ENCODE measurements at places on chromosomes 1 and 21.
A peak's percentile ranks its signal among the peaks of the same experiment; 100 is the strongest.

DNA sequence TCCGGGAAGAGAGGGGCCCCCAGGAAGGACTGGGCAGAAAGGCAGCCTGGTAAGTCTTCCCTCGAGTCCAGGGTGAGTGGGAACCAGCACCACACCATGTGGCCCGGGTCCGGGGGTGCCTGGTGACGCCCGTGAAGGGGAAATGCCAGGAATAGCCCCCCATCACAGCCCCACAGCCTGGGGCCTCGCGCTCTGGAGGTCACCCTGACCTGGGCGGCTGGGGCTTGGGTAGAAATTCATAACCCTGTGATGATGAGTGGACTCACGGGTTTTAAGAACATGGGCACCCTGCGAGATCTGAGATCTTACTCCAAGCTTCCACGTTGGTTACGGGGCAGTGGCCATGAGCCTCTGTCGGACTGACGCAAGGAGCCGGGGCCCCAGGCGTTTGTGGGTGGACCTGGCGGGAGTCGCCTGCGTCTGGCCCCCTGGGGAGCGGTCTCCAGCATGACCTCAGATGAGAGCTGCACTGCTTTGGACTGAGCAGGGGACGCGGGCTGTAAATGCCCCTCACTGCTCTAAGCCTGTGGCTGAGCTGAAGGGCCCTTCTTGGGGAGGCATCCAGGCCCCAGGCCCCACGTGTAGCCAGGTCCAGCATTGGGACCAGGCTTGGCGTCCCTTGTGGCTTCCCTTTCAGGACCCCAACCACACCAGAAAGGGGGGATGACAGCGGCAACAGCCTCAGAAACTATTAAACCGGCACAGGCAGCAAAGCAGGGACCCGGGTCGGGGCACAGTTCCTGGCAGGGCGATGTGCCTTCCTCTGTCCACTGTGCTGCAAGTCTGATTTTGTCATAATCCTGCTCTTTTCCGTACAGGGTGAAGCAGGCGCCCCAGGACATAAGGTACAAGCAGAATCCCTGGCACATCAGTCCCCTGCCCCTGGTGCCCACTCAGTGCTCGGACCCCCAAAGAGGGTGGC, 60.0 kb downstream of the SLC19A1 start:
- DNase-seq, result no peak

DNA sequence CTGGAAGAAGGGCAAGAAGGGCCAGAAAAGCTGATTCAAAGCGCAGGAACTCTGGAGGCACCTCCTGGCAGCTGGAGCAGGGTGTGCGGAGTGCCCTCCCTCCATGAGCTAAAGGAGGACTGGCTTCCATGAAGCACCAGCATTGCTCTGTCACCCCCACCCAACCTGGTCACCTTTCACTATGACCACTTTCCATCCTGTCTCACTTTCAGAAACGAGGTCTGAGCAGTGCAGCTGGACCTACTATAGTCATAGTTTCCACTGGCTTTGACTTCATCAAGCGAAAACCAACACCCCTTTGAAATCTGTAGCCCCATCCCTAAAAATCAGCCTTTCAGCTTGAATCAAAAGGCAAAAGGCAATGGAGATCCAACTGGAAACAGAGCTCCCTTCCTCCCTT, 84.8 kb upstream of the CACNA1E start:
- DNase-seq, result no peak

- no peak for DNase-seq
These were observed 40.2 kb downstream of the TTLL7 start for GRCh38 chr1:83958704-83959103.

DNA sequence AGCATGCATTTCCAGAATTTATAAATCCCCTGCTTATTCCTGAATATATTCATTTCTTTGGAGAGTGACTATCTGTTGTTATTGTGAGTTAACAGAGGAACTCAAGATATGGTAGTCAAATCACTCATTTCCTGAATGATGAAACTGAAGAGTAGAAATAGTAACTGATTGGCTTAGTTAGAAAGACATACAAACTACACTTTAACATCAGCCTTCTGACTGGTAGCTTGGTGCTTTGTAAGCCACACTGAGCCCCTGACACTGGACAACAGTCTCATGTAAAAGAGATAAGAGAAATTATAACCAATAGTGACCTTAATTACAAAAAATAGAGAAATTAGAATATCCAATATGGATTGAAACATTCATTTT, 4.8 kb downstream of the GBP7 start:
- DNase-seq, result no peak

DNA sequence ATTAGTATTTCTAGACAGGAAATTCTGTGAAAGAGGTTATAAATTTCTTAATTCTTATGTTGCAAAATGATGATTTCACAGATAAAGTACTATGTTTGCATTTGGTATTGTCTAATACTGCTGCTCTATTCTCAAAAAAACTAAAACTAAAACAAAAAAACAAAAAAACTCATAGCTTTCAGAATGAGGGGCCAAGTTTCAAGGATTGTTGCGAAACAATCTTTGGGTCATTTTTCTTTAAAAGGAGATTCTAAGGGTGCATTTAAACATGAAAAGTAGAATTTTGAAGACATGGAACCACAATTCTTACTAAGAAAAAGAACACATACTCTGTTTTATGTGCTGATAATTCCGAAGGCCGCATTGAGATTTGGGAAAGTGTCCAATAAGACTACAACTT, 645.1 kb downstream of the ADGRL2 start:
- DNase-seq, result no peak

GRCh38 chr1:232239998-232240397, 389.9 kb downstream of the SIPA1L2 start:
- no peak for DNase-seq

- no peak for DNase-seq
These were observed 167.9 kb downstream of the ASTN1 start for GRCh38 chr1:176996456-176997090.

GRCh38 chr1:115331558-115332331, 6.3 kb downstream of the NGF start:
- no peak for DNase-seq

DNA sequence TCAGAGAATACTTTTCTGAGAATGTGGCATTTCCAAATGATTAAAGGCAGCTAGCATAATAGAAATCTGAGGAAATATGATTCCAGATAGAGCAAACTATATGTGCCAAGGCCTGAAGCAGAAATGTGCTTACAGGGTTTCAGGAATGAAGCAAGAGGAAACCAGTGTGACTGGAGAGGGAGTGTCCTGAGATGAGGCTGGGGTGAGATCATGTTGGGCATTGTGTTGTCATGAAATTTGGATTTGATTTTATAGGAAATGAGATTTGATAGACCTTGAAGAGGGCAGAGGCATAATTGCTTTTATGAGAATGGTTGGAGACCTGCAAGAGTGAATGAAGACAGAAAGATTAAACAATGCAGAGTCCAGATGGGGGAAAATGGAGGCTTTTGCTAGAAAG, 338.1 kb upstream of the SNX7 start:
- DNase-seq, result no peak

GRCh38 chr1:165403835-165404482, 41.0 kb downstream of the RXRG start:
- peak; percentile 37 for DNase-seq

DNA sequence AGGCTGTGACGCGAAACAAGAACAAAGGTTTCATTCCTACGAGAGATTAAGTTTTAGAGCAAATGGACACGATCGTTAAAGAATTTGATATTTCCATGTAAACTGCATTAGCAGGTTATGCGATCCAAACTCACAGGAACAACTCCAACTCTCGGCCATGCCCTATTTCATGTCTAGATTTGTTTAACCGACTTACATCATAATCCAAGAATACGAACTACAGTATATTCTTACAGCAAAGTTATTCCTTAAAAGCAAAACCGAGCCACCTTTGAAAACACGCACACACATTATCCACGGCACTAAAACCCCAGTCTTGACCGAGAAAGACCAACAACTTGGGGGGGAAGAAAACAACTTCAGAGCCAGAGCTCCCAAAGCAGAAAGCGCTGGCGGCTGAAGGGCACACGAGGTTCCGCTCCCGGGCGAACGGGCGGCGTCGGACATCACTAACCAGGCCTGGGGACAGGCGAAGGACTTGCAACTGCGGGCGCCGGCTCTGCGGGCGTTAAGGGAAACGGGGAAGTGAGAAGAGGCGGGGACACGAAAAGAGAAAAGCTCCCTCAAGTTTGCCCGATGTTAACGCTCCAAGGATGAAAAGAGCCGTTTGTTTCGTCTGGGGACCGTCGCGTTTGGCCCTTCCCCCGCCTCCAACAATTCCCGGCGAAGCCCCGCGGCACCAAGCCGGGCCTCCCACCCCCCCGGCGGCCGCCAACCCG, 690 bp downstream of the B3GALNT2 start:
- no peak for DNase-seq

DNA sequence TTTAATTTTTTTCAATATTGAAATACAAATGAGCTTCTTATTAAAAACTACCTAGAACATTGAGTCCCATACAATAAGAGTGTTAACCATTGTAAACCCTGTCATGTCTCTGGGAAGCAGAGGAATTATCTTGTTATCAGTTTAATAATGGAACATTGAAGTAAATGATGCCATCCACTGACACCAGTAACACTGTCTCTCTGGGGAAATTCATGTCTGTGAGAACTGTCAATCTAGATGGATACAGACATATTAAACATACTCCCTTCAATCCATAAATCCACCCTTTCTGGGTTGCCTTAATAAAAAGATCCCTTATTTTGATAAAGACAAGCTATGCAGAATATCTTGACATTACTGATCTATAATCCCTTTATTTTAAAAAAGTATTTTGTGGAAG, 503.2 kb downstream of the DPYD start:
- DNase-seq, result no peak

GRCh38 chr1:30047576-30047975, 675.8 kb downstream of the MATN1 start:
- no peak for DNase-seq

DNA sequence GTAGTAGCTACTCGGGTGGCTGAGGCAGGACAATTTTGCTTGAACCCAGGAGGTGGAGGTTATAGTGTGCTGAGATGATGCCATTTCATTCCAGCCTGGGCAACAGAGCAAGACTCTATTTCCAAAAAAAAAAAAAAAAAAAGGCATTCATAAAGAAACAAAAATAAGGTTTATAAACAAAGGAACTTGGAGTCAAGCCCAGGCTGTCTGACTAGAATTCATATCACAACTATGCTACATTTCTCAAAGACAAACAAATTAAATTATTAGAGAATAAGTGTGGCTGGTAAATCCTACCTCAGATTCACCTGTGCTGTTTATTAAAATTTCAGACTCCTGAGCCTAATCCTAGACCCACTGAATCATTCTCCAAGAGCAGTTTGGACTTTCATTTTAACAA, 4.2 kb downstream of the GCLM start:
- DNase-seq, result no peak

- DNase-seq, result no peak
These were observed 16.2 kb downstream of the CD247 start for GRCh38 chr1:167502192-167502551.

- DNase-seq, result no peak
These were observed 56.8 kb upstream of the ERRFI1 start for GRCh38 chr1:8082945-8083344.

- peak; percentile 71 for DNase-seq
These were observed at the start of gene PLXNA2 for GRCh38 chr1:208243967-208244916. PLXNA2 (minus strand) TSS chr1:208244384; CDS start chr1:208217922, 26,462 bp downstream.

- no peak for DNase-seq
These were observed 497.8 kb upstream of the ADAMTS5 start for GRCh38 chr21:27464648-27465047.

DNA sequence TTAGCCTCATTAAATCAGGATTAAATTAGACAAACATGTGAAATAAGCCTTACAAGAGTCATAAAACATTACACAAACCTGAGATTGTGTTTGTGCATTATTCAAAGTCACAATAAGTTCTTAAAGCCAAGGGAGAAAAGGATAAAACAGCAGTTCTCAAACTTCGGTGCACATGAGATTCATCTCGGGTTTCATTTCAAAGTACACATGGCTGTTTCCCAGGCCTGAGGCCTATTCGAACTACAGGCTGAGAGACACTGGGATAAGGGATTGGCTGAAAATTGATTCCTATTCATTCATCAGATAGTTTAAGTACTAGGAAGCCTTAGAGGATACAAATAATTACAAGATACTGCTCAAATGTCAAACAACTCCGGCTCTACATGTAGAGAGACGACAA, 35.9 kb upstream of the PROX1 start:
- no peak for DNase-seq

DNA sequence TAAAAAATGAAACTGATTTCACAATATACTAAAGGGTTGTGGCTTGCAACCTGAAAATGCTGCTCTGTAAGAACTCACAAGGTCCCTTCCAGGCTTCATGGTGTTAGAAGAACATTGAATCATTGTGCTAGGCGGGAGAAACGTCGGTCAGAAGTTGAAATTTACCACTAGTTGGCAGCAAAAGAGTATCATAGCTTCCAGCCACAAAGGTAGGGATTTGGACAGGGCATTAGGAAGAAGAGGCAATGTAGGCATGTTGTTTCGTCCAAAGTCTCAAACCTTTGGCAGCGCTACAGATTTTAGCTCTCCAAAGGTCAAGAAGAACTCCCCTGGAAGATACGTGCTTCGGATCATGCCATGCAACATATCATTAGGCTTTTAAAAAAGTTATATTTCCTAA, 62.5 kb upstream of the ZP4 start:
- no peak for DNase-seq

GRCh38 chr21:45404730-45405270, at the start of gene COL18A1:
COL18A1 (plus strand) TSS chr21:45405165; CDS start chr21:45405231, 66 bp downstream.
- DNase-seq, result peak; percentile 37

GRCh38 chr1:35615440-35615839, 25.9 kb downstream of the PSMB2 start:
- DNase-seq, result no peak

DNA sequence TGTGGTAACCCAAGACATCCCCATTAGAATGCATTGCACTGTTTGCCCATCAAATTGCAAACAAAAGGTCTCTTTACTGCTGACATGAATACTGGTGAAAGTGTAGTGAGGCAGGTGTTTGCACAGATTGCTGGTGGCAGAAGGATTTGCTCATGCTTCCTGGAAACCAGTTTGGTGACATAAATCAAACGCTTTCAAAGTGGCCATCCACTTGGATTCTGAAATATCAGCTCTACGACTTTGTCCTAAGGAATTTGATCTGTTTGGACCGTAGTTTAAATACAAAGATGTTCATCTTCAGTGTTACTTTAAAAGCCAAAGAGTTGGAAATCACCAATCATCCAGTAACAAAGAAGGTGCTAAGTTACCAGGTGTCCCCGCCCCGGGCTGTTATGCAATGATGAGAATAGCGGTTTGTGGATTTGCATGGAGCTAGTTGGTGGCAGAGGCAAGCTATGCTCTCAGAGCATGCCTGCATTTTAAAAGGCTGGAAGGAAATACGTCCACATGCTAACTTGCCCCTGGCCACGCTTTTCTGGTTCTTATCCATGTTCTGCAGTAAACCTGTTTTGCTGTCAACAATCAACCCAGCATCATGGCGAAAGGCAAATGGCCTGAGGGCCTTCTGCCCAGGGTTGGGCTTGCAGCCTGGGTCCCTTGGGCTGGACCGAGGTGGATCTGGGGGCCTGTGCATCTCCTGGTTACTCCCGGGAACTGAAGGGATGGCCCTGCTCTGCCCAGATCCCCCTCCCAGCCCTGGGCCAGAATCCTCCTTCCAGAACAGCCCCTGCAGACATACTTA, 49.2 kb downstream of the UMODL1 start:
- DNase-seq, result no peak
